AG04450 (cell line): ENCODE measurements at places on chromosomes 5 and 9.

DNA sequence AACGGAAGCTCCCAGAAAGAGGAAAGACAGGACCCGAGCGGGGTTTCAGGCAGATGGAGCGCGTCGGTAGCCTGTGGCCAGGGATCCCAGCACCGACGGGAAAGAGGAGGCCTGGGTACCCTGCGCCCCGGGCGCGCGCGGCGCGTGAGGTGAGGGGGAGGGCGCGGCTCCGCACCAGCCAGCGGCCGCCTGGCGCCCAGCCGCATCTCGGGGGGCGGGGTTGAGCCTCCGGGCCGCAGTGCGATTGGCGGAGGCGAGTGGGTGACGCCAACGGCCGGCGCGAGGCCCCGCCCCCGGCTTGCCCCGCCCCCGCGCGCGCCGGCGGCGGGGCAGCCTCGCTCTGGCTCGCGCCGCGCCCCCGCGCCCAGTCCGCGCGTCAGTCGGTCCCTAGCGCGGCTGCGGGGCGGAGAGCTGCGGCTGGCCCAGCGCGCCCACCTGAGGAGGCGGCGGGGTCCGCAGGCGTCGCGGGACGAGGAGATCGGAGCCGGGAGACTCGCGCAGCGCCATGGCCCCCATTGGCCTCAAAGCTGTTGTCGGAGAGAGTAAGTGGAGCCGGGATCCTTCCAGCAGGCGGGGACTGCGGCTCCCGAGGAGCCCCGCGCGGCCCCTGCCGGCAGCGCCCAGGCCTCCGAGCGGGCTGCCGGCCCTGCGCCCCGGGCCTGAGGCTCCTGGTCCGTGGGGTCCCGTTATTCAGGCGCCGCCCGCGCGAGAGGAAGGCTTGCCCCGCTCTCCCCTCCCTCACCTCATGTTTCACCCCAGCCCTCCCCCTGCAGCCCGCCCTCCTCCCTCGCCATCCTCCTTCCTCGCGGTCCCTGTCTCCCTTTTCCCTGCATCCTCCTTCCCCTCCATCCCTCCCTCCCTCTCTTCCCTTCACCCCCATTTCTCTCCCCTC, at the start of gene STXBP1:
Gene STXBP1 (plus strand): TSS at position 379 of the 892 bp plus-strand sequence. CDS start 127 bp downstream, at position 506.
- DNase-seq = no peak

DNA sequence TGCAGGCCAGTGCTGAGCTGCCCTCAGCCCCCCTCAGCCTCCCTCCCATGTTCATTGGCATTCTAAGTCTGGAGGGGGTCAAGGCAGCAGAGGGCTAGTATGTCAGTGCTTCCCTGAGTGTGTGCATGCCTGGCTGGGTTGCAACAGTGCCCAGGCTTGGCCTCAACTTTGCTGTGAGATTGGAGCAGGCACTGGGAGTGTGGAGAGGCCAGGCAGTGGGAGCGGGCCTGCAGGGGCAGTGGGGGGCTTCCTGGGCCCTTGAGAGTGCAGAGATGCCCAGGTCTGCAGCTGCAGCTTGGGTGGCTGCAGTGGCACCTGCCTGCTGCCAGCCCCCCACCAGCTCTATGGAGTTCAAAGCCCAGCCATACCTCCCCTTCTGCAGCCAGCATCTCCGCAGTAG, 239.3 kb downstream of the ARRDC3 start:
- no peak for DNase-seq

DNA sequence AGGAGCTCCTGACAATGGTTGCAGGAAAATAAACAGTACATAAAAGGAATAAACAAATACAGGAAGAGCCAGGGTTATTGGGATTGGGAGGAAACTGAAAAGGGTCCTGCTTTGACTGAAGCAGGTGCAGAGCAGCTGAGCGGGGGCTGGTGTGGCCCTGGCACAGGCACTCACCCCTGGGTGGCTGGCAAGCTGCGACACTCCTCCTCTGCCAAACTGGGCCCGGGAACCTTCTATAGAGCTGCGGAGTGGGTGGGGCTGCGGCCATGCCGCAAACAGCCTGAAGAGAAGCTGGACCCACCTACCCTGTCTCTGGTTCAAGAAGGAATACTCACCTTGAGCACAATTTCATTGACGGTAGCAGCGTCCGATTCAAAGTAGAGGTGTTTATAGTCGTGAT, 182.5 kb downstream of the GAPVD1 start:
- no peak for DNase-seq

GRCh38 chr5:130279386-130279785, 375.1 kb downstream of the CHSY3 start:
- DNase-seq = no peak

GRCh38 chr5:131976414-131977211, 31.1 kb upstream of the MEIKIN start:
- no peak for DNase-seq

GRCh38 chr9:21591221-21592062, 109.3 kb upstream of the IFNE start:
- DNase-seq = peak; percentile 91

DNA sequence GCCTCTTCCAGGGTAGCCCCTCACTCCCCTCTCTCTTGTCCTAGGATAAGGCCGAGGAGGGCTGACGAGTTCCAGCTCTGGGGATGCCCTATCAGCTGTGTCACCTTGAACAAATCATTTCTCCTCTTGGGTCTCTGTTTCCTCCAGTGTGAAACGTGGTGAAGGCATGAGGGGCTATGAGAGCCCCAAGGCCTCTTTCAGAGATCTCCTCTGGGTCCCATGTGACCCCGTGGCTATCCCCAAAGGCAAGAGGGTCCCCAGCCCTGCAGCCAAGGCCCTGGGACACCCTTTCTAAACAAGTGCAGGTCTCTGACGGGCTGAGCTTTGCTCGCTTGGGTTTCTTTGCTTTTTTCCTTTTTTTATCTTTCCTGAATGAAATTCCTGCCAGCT, 25.5 kb upstream of the SPTLC1 start:
- DNase-seq = no peak

- no peak for DNase-seq
These were observed 270.5 kb downstream of the SMARCA2 start for GRCh38 chr9:2285416-2286332.

- peak; percentile 44 for DNase-seq
These were observed 93.3 kb upstream of the ZNF366 start for GRCh38 chr5:72600391-72600981.

- DNase-seq = no peak
These were observed 951.9 kb upstream of the DMAC1 start for GRCh38 chr9:8751406-8751930.

DNA sequence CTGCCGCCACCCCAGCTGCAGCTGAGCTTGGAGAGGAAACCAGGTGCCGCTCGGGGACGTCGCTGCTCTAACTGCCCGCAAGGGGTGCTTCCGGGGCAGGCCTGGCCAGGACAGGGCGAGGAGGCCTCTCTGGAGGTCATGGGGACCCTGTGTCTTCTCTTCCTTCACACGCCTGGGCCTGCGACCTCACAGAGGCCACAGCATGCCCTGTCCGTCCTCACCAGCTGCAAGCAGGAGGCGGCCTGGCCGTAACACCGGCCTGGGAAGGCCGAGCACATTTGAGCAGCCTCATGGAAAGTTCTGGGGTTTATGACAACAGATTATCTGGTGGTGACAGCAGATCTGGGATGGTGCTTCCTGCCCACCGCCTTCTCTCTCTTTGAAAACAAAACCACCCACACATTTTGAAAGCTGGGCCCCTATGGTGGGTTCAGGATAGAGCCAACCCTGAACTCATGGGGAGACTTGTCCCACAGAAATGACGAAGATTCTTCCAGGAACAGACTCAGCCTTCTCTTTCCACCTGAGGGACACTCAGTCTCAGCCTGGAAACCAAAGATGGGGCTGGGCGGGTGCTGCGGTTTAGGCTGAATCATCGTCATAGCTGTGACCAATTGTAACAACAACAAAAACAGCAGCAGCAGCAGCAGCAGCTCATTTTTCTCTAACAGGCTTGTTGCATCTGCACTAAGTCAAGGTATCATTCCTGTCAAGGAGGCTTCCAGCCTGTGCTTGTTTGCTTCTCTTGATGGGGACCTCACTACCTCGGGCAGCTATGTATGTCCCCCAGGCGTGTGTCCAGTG, 99.6 kb upstream of the RAPGEF1 start:
- no peak for DNase-seq

GRCh38 chr5:166906991-166907713, 1384.3 kb upstream of the WWC1 start:
- DNase-seq = no peak

DNA sequence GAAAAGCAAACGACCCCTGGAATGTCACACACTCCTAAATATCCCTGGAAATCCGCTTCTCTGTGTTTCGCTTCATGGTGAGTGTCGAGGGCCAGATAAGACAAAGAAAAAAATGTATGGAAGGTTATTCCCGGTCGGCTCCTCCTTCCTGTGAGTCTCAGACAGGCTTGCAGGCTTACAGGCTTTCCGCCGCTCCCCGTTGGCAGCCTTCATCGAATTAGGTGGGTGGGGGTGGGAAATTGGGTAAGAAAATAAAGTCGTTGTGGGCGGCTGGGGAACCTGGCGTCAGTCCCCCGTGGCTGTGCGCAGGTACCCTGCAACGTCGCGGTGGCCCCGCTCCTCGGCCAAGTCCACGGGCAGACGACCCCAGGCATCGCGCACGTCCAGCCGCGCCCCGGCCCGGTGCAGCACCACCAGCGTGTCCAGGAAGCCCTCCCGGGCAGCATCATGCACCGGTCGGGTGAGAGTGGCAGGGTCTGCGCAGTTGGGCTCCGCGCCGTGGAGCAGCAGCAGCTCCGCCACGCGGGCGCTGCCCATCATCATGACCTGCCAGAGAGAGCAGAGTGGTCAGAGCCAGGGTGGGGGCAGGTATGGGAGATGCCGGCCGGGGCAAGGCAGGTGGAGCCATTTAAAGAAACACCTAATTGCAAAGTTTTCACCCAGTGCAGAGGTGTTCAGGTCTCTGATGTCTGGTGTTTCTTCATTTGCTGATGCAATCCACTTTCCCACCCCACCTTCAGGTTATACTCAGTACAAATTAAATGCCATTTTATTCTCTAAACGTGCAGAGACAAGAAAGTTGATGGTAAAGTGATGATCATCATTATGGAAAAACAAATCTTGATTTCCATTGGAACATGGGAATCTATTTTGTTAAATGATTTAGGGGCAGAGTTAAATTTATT, 3.2 kb downstream of the CDKN2B start:
- DNase-seq = no peak

GRCh38 chr9:128190516-128191405, 611 bp downstream of the CIZ1 start:
- DNase-seq = no peak

- no peak for DNase-seq
These were observed 207.5 kb upstream of the IRX2 start for GRCh38 chr5:2958976-2959375.

DNA sequence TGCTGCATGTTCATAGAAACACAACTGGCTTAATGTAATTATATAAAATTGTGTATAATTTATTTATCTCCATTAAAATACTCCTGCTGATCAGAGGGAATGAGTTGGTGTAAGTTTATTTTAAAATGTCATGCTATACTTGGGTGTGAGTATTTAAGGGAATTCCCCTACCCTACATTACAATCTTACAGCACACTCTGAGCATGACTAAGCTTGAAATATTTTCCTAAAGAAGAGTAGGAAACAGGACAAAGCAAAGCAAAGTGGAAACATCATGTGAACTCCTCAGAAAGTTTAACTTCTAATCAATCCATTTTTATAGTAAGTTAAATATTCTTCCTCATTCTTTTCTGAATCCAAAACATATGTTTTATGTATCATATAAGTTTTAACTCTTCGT, 1271.3 kb downstream of the EFNA5 start:
- no peak for DNase-seq

GRCh38 chr5:98770911-98771322, 2.5 kb upstream of the RGMB start:
- DNase-seq = no peak

- DNase-seq = no peak
These were observed 12.3 kb downstream of the TLE4 start for GRCh38 chr9:79583952-79584654.

DNA sequence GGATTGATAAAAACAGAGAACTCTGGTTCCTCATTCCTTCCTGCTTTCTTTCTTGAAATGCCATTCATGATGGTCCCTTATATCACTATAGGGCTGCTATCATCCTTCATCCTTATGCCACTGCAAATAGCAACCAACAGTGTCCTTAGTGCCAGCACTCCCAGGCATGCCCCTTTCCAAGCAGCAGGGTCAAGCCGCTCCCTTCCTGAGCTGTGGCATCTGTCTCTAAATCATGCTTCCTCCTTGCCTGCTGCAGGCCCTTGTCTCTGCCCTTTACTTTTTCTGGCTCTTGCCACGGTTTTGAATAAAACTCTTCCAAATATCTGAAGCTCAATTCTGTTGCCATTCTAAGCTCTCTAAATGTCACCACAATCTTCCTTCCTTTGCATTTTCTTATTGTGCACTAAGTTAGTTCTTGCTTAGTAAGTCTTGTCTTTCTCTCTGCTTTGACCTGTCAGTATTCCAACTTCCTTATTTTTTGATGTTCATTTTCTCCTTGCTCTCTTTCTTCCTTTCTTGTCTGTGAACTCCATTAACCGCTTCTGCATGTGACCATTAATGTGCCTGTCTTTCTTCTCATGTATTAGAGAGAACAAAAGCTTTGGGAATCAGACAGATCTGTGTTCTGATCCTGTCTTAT, 19.9 kb downstream of the TLR4 start:
- no peak for DNase-seq

GRCh38 chr9:113537229-113537810, 73.8 kb downstream of the RGS3 start:
- no peak for DNase-seq

GRCh38 chr5:89372176-89372575, 489.2 kb upstream of the MEF2C start:
- DNase-seq = no peak

DNA sequence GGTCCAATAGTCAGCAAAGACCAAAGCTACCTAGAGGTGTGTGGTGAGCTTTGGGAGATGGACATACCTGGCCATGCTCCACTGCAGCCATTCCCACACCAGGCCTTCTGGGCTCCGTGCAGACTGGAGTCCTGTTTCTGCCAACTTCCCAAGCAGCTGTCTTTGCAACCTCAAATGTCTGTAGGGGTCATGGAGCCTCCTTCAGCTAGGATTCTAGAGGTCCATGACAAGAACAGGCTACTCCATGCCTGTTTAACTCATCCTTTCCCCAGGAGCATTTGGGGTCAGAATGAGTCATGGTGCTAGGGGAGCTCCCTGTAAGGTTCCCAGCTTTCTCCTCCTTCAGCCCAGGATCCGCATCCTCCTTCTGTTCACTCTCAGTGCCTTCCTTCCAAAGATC, 17.1 kb downstream of the VPS13A start:
- no peak for DNase-seq

DNA sequence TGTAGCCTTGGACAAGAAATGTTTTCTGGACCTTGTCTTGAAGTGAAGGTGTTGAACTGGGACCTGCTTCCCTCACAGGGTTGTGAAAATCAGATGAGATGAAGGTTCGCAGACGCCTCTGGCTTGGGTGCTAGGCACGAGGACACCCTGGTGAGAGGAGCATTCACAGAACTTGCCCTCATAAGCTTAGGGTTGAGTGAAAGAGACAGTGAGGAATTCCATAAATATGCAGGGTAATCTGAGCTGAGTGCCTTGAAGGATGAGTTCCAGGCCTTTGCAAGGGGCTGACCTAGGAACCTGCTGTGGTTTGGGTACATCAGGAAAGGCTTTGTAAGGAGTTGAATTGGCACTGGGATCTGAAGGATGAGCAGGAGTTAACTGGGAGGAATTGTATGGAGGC, 75.7 kb upstream of the SAP30L start:
- no peak for DNase-seq

- no peak for DNase-seq
These were observed 182.8 kb downstream of the MCTP1 start for GRCh38 chr5:95102080-95102479.

GRCh38 chr5:153746440-153746839, 256.0 kb downstream of the GRIA1 start:
- no peak for DNase-seq

GRCh38 chr9:89238424-89238823, 59.8 kb upstream of the SHC3 start:
- no peak for DNase-seq
